ENCODE measurements at places on chromosomes 5 and 9. TPM values are rescaled to one million over a fixed set of nuclear protein-coding genes. Genes with fewer than 3 reads are reported as not detected.

The GRK6 gene
- polyA plus RNA-seq: 22.9 TPM

DNA sequence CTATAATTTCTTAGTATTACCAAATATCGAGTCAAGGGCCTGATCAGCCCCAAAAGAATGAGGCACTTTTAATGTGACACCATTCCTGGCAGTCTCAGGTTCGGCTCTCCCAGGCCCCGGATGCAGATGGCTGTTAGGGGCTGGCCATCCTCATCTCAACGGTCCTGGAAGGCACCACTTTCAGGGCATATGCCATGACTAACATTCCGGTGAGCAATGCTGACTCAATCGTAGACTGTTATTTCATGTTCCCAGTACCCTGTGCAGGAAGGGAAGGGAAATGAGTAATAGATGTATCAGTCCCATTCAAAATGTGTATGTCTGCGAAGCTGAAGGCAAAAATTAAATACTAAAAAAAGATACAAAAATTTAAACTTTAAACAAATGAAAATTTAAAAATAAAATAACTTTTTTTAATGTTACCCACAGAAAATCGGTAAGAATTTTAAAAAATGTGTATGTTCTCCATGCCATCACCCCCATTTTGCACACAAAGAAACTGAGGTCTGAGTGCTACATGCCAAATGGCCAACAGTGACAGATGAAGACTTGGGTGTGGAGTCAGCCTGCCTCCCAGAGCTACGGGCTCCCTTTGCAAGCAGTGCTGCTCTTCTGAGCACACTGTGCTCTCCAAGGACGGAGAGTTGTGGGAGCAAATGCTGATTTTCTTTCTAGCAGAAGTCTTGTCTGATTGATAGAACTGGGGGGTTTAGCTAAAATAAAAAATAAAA is 79.0 kb downstream of the GLDC start:
- H3K27ac ChIP-seq: no peak overlapping the region
- no peak overlapping the region for H3K4me3 ChIP-seq
- no peak for DNase-seq
- H3K4me1 ChIP-seq: peaks cover 3% of the 10 kb centered on the region
- H3K27me3 ChIP-seq: no peaks in the 10 kb centered on the region
- no peaks in the 10 kb centered on the region for H3K36me3 ChIP-seq

The CAAP1 gene
- 16.2 TPM for polyA plus RNA-seq

DNA sequence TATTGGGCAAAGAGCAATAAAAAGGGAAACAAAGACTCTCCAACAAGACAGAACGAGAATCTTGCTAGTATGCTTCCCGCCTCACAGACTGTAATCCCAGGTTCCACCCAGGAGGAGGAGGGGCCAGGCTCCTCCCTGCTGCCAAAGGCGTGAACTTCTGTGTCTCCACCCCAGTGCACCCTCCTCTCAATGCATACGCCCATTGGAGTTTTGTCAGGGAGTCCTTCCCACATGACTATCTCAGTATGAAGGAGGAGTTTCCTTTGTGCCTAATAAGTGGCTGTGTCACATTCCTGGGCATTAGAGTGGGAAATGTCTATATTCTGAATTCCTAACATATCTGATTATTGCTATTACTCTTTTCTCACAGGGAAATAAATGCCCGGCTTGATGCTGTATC is 106.4 kb upstream of the DHFR start:
- no peak overlapping the region for H3K4me3 ChIP-seq
- no peaks in the 10 kb centered on the region for H3K4me1 ChIP-seq
- no peaks in the 10 kb centered on the region for H3K27me3 ChIP-seq
- no peak for DNase-seq

DNA sequence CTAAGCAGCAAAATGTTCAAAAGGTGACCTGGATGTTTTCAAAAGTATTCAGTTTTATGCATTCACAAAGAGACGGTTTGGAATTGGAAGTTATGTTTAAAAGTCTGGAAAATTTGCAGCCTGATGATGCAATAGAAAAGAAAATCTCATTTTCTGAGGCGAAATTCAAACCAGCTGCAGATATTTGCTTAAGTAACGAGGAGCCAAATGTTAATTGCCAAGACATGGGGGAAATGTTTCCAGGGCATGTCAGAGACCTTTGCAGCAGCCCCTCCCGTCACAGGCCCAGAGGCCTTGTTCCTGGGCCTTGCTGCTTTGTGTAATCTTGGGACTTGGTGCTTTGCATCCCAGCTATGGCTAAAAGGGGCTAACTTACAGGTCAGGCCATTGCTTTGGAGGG is 228.2 kb downstream of the MAN2A1 start:
- DNase-seq: no peak
- no peak overlapping the region for H3K27ac ChIP-seq
- H3K4me1 ChIP-seq: peaks cover 5% of the 10 kb centered on the region
- no peaks in the 10 kb centered on the region for H3K36me3 ChIP-seq
- no peak overlapping the region for H3K4me3 ChIP-seq

The GPRIN1 gene
- polyA plus RNA-seq: 0.54 TPM

DNA sequence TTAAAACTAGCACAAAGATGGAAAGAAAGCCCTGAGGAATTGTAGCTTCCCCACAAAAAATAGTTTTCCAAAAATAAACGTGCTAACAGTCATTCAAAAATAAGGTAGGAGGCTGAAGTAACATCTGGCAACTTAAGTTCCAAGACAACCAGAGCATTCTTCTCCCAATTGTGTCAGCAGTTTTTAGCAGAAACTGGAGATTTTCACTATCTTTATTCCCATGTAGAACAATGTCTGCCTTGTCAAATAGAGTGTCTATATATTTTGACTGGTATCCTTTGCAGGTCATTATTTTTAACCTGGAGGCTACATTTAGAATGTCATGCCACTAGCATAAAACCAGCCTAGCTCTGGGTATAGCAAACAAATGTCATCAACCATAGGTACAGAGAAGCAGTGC is 10.8 kb downstream of the TYRP1 start:
- no peak for DNase-seq
- H3K4me1 ChIP-seq: no peaks in the 10 kb centered on the region

The SPOUT1 gene
- 22.8 TPM for polyA plus RNA-seq

The SHLD3 gene
- polyA plus RNA-seq: 2.5 TPM

The STX17 gene
- polyA plus RNA-seq: 14.8 TPM

DNA sequence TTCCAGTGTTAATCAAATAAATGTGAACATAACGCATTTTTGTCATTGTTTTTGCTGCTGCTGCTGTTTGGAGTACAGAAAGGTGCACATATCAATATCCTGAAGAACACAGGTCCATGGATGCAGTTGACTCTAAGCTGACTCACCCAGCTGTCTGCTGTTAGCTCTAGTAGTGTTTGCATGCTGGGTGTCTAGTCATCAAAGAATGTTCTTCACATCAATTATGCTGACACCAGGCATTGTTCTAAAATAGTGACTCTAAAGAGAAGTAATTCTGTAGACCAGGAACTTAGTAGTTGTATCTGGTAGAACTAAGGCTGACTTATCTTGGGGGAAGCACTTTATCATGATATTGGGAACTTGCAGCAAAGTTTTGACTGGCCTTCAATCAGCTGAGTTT is 55.7 kb upstream of the DPYSL3 start:
- no peaks in the 10 kb centered on the region for H3K36me3 ChIP-seq
- no peaks in the 10 kb centered on the region for H3K27me3 ChIP-seq
- H3K4me1 ChIP-seq: peaks cover 5% of the 10 kb centered on the region
- no peak overlapping the region for H3K27ac ChIP-seq
- no peak for DNase-seq

DNA sequence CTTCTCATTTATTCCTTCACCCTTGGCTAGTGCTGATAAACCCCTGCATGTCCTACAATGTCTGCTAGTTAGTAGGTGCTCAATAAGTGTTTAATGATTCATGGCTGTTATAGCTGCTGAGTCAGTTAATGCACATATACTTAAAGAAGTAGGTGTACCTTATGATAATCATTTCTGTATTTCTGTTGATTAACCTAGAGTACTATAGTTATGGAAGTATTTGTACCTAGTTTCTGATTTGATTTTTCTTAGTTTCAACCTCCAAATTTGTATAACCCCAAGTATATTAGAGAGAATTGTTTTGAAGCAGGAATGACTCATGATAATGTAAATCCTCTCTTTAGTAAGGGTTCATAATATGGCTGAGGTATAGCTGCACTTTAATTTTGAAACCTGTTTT is 8.9 kb downstream of the SMAD5 start:
- H3K4me1 ChIP-seq: no peaks in the 10 kb centered on the region
- H3K27ac ChIP-seq: no peak overlapping the region
- DNase-seq: no peak

DNA sequence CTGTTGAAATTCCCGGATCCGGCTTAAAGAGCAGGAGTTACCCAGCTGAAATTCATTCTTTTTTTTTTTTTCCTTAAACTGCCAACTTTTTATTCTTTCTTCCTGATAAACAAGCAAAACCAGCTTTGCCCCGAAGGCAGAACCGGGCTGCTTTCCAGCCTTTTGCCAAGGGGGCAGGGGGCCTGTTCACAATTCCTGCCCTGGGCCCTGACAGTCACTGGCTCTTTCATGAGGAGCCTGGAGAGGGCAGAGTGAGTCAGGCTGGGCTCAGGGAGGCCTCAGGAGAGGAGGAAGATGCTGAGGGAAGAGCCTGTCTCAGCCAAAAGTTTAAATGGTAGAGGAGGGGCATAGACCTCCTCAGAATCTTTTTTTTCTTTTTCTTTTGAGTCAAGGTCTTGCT is 4.8 kb downstream of the GLIPR2 start:
- DNase-seq: peak; percentile 53
- no peak overlapping the region for H3K4me3 ChIP-seq
- peaks cover 60% of the 10 kb centered on the region for H3K4me1 ChIP-seq
- H3K27ac ChIP-seq: no peak overlapping the region
- no peaks in the 10 kb centered on the region for H3K27me3 ChIP-seq

GRCh38 chr5:148290271-148291195 is 21.7 kb upstream of the SPINK7 start:
- no peaks in the 10 kb centered on the region for H3K36me3 ChIP-seq
- no peaks in the 10 kb centered on the region for H3K27me3 ChIP-seq
- peak; percentile 7 for DNase-seq
- no peaks in the 10 kb centered on the region for H3K4me1 ChIP-seq

The PCDH12 gene
- 13.0 TPM for polyA plus RNA-seq

DNA sequence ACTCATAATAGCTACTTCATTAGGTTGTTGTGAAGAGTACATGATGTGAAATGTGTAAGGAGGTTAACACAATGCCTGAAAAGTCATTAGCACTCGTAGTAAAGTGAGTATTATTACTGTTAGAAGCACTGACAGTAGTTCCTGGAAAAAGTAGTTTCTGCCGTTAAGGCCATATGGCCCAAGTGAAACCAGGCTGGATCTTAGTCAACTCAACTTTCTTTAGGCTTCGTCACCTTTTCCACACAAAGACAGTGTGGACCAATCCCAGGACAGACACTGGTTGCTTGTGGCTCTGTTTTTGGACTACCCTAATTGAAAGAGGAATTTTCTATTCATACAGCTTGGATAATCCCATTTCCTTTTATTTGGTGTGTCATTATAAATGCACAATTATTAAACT is 29.4 kb upstream of the CKMT2 start:
- no peak overlapping the region for H3K4me3 ChIP-seq
- H3K27me3 ChIP-seq: no peaks in the 10 kb centered on the region
- DNase-seq: no peak
- H3K36me3 ChIP-seq: no peaks in the 10 kb centered on the region
- H3K27ac ChIP-seq: no peak overlapping the region
- H3K4me1 ChIP-seq: no peaks in the 10 kb centered on the region

GRCh38 chr5:172477466-172477865 is 23.1 kb upstream of the SH3PXD2B start:
- H3K27ac ChIP-seq: no peak overlapping the region
- no peaks in the 10 kb centered on the region for H3K36me3 ChIP-seq
- H3K4me3 ChIP-seq: no peak overlapping the region
- H3K27me3 ChIP-seq: no peaks in the 10 kb centered on the region
- DNase-seq: no peak
- H3K4me1 ChIP-seq: peaks cover 8% of the 10 kb centered on the region

DNA sequence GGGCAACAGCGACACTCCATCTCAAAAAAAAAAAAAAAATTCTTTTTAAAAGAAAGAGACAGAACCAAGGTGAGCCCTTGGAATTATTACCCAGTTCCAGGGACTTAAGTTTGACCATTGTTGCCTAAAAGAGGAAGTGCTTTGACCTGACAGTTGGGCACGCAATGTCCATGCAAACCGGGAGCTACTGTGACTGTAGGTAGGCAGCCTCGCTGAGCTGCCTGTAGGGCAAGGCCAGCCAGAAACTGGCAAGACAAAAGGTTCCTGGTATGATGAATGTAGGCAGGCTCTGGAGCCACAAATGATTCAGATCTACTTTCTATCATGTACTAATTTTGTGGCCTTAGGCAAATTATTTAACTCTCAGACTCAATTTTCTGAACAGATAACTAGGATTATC is 334.8 kb upstream of the ZNF462 start:
- no peaks in the 10 kb centered on the region for H3K27me3 ChIP-seq
- H3K4me3 ChIP-seq: no peak overlapping the region
- no peaks in the 10 kb centered on the region for H3K36me3 ChIP-seq
- DNase-seq: no peak
- peaks cover 3% of the 10 kb centered on the region for H3K4me1 ChIP-seq

The ACOT12 gene
- polyA plus RNA-seq: not detected

DNA sequence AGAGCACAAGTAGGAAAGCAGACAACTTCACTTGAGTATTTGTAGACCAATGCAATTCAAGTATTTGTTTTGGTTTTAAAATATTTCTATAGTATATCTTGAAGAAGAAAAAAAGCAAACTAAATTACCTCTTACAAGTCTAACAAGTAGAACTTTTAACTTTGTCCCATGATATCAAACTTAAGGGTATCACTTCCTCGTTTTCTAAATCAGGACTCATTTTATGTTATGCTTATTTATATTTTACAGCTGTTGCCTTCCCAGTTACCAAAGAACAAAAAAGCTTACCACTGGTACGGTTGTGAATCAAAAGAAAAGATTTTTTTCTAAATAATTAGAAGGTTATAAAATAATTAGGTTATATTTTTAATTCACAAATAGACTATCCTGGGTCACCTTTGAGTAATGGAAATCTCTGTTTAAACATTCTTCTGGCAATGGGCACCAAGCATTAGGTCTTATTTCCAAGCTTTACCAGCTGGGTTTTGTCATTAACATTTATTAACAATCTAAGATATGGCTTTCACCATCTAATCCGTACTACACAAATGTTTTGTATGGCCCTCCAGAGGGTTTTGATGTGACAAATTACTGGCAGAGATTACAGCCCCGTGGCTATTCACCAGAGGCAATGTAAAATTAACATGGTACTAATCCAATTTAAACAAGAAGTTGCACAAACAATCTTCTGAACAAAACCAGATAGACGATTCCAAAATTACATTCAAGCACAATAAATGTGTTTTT is 63.6 kb downstream of the CEP120 start:
- peak; percentile 40 for DNase-seq
- H3K27me3 ChIP-seq: no peaks in the 10 kb centered on the region
- H3K27ac ChIP-seq: no peak overlapping the region
- no peak overlapping the region for H3K4me3 ChIP-seq
- H3K4me1 ChIP-seq: no peaks in the 10 kb centered on the region

DNA sequence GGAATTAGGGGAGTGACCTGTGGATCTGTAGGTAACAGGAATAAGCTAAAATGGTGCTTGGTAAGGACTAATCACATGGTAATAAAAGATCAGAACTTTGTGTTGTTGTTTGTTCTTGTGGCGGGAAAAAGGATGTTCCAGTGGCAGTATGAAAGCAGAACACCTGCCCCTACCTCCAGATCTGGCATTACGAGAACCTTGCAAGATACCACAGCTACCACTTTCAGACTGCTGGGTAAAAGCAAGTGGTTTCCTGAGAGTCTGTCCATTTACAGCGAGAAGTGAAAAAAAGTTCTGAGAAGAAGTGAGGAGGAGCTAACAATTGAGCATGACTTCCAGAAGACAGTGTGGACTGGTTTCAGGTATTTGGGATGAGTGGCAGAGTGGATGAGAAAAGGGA is 252.5 kb downstream of the TLE4 start:
- H3K27ac ChIP-seq: no peak overlapping the region
- no peaks in the 10 kb centered on the region for H3K27me3 ChIP-seq
- DNase-seq: no peak
- H3K4me1 ChIP-seq: no peaks in the 10 kb centered on the region
- H3K4me3 ChIP-seq: no peak overlapping the region

The SPEF2 gene
- polyA plus RNA-seq: 8.3 TPM

The MAN2A1 gene
- 47.9 TPM for polyA plus RNA-seq
